ENCODE measurements at places on chromosomes 2 and 18.

DNA sequence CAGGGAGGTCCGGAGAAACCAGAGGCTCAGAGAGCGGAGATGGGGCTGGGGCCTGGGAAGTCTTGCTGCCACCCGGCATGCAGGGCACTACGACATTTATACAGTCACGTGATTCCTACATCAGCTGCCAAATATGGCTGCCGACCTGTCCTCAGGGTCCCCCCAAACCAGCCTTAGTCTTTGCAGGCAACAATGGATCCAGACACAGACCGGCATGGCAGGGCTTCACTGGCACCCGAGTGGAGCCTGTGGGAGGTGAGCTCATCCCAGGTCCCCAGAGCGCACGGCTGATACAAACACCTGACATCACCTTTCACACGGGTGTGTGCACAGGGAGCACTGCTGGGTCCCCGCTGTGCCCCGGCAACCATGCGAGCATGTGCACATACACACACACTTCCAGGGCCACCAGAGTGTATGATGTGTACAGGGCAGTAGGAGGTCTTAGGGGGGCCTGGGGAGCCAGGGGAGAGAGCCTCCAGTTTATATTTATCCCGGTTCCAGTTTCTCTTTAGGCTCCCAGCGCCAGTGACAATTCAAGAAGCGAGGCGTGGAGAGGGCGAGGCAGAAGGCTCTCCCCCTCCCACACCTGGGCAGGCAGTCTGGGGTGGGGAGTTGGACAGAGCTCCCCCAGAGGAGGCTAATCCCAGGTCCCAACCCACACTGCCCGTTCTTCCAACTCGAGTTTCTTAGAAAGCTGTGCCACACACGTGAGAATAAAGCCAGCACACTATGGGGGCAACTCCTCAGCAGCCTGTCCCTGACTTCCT is 2.7 kb downstream of the SEMA4C start:
- DNase-seq, result no peak

GRCh38 chr2:212549463-212549862 is 10.9 kb upstream of the ERBB4 start:
- no peak for DNase-seq

- DNase-seq, result peak; percentile 61
These were observed 489.9 kb downstream of the NYAP2 start for GRCh38 chr2:225889452-225889851.

GRCh38 chr2:54247115-54247514 is 8.9 kb downstream of the TSPYL6 start:
- DNase-seq, result peak; percentile 22

- DNase-seq, result no peak
These were observed 15.2 kb upstream of the NCL start for GRCh38 chr2:231479455-231479854.

GRCh38 chr2:229520691-229521096 is 193.7 kb downstream of the DNER start:
- no peak for DNase-seq

- no peak for DNase-seq
These were observed 26.0 kb downstream of the ADRA2B start for GRCh38 chr2:96090196-96090926.

DNA sequence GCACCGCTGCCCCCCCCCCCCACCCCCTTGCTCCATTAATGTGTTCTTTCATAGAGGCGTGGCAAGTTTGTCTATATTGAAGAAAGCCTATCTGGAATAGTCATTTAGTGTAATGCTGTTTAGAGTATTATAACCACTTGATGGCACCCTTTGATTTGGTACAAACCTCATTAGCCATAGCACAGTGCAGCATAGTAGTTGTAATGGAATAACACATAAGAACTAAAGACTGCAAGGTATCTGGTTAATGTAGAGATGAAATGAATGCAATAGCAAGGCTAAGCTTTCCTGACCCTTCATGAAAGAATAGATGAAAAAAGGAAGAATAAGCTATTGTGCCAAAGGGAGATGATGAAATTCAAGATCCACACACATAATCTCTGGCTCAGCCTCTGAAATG is 81.9 kb downstream of the EHBP1 start:
- DNase-seq, result peak; percentile 10

DNA sequence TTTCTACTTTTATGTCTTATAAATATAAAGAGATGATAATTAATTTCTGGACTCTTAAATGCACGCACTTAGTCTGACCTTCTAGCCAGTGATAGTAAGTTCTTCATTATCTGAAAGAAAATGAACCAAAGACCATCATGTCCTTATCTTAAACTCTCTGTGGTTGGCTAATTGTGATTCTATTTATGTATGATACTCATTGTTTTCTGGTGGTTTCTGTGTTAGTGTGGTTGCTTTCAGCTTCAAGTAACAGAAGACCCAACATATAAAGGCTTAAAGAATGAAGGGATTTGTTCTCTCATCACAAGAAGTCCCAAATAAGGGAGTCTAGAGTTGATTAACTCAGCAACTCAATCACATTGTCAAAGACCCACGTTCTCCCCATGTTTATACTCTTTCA is 225.2 kb upstream of the TANK start:
- DNase-seq, result no peak

DNA sequence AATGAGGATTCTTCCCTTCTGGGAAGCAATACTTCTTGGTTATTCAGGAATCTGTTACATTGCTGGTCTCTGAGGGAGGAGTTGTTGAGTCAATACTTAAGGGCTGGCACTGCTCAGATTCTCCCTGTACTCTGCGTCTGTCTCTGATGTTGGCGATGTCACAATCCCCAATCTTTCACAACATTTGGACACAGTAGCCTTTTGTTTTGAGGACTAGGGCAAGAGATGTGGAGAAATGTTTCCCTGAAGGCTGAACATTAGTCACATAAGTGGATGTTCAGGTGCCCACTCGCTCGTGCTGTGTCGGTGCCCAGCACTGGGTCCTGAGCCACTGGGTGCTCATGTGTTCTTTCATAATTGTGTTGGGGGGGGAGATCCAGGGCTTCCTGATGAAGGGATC is 55.0 kb downstream of the MAPK4 start:
- DNase-seq, result no peak

DNA sequence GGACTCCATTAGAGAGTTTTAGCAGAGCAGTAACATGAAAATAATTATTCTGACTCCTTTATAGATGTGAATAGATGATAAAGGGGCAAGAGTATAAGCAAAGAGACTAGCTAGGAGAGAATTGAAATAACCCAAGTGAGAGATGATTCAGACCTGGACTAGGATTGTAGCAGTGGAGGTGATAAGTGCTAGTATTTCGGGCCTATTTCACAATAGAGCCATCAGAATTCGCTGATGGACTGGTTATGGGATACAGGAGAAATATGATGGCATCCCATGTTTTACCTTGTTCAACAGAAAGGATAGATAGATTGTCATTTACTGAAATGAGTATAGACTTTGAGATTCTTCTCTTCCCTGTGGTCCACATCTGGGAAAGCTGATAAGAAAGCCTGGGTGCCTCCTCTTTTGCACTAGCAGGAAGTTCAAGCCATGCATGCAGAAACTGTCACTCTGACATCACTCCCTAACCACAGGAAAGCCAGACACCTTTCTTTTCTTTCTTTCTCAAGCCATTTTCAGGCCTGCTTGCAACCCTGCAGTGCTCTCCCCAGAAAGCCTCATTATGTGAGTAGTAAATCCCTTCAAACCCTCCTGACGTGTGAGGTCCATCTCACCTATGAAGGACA is 25.3 kb downstream of the DYNAP start:
- no peak for DNase-seq

GRCh38 chr2:177256026-177256425 is 8.5 kb downstream of the NFE2L2 start:
- no peak for DNase-seq

DNA sequence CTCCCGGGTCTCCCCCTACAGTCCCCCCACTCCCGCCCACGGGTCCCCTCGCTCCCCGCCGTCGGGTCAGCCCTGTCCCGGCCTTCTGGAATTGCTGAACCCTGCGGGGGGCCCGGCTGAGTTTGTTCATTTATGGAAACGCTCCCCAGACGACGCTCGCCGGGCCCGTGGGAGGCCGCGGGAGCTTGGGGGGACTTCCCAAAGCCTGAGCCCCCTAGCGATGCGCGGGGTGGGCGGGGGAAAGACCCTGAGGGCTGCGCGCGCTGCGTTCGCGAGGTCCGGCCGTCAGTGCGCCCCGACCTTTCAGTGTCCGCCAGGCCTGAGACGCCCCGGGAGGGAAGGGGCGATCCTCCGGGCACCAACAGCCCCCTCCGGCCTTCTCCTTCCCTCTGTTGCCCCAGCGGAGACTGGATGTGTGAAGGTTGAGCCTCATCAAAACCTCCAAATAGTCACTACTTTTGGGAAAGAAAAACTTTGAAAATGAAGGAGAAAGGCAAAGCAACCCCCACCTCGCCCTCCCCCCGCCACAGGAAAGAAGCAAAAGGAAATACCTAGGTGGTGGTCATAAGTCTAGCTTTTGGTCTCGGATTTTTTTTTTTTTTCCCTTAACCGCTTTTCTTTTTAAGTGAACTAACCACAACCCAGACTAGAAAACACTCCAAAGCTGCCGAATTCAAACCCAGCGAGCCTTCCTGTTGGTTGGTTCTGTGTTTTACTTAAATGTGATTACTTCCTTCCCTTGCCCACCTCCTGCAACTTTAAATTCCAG is 509 bp upstream of the CYS1 start:
- no peak for DNase-seq

DNA sequence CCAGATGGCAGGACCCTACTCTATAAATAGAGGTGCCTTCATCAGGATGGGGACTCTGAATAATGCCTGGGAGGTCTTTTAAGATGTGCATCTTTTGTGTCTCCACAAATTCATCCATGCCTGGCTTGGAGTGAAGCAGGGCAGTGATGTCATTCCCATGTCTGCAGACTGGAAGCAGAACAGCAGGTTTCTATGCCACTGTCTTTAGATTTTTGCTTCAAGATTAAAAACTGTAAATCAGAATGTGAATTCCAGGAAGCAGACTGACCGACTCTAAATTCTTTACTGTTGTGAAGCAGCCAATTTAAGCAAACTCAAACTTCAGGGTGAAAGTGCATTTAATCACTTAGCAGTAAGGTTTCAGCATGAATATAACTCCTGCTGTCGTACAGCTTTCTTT is 159.3 kb downstream of the SCG2 start:
- no peak for DNase-seq

GRCh38 chr2:154974041-154974440 is 275.5 kb downstream of the KCNJ3 start:
- DNase-seq, result no peak

DNA sequence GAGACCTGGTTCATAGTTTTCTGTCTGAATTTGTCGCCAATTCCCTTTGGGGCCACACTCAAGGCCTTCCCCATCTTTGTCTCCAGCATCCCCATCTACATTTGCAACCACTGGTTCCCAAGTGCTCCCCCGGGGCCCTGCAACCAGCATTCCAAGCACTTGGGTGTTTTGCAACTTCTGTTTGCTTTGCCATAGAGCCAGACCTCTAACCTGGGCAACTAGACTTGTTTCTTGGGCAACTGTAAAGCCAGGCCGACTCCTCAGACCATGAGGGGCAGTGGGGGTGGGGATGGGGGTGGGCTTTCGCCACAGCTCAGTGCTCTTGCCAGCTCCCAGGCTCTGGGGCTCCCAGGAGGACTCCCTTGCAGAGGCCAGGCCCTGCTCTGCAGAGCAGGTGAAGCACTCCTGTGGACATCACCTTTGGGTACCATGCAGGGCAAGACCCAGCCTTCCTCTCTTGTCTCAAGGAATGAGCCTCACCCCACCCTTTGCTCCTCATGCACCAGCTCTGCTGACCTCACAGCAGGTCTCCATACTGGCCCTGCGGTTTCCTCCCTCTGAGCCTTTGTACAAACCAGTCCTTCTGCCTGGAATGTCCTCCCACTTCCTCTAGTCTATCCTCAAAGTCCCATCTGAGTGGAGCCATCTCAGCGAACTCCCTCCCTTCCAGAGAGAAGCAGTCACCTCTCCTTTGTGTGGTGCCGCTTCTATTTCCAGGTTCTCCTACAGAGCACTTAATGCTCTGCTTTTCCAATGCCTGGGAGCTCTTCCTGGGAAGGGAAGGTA is 126.7 kb upstream of the MYCN start:
- no peak for DNase-seq

DNA sequence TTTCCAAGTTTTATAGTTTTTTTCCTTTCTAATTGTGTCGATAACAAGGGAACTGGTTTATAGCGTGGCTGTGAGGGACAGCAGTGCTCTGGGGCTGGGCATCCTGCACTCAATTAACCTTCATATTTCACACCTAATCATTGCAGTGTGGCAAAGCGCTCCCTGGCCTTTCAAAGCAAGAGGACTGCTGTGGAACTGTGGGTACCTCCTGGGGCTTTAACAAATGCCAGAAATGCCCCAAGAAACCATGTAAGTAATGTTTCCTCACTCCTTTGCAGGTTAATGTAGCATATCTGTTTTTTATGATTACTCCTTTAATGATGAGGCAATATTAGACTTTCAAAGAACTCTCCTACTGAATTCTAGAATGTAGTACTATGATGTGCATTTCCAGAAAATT is 259.0 kb upstream of the RASGRP3 start:
- no peak for DNase-seq

- DNase-seq, result no peak
These were observed 154.1 kb upstream of the SPRED2 start for GRCh38 chr2:65586516-65586915.

All from brain microvascular endothelial cell (primary cell).